ENCODE measurements at places on chromosomes 7 and 10. TPM values are rescaled to one million over a fixed set of nuclear protein-coding genes. Genes with fewer than 3 reads are reported as not detected.

Gene TBX20
- 0.69 TPM for total RNA-seq

DNA sequence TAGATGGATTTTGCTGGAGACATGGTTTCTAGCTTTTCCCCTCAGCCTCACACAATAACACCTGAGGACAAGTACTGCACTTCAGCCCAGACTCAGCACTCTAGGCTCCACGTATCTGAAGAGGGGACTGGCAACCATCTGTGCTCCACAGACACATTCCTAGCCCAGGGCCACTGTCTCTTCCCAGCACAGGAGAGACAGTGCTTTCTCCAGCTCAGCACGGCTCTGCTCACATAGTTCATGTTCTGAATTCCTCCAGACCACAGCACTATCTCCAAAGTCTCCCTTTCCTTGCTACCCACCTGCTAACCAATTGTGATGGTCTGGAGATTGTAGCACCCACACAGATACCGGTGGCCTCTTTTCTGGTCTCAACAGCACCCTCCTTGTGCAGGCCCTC is 114.5 kb downstream of the HTR7 start:
- no peaks in the 10 kb centered on the region for H3K4me1 ChIP-seq
- H3K4me3 ChIP-seq = no peak overlapping the region
- no peaks in the 10 kb centered on the region for H3K36me3 ChIP-seq
- H3K27me3 ChIP-seq = no peaks in the 10 kb centered on the region
- H3K27ac ChIP-seq = no peak overlapping the region

Gene DNAJC12
- 1.1 TPM for total RNA-seq

DNA sequence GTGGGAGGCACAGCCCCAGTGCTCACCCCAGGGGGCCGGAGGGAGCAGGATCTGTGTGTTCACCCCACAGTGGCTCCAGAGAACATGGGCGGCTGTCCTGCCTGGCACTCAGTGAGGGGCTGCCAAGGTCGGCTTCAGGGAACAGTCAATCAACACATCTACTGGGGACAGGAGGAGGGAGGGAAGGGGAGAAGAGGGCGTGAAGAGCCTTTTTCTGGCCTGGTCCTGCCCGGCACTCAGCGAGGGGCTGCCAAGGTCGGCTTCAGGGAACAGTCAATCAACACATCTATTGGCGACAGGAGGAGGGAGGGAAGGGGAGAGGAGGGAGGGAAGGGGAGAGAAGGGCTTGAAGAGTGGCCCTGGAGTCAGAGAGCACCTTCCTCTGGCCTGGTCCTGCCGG is 184.9 kb downstream of the ADARB2 start:
- H3K27ac ChIP-seq = no peak overlapping the region
- DNase-seq = no peak
- no peaks in the 10 kb centered on the region for H3K27me3 ChIP-seq

DNA sequence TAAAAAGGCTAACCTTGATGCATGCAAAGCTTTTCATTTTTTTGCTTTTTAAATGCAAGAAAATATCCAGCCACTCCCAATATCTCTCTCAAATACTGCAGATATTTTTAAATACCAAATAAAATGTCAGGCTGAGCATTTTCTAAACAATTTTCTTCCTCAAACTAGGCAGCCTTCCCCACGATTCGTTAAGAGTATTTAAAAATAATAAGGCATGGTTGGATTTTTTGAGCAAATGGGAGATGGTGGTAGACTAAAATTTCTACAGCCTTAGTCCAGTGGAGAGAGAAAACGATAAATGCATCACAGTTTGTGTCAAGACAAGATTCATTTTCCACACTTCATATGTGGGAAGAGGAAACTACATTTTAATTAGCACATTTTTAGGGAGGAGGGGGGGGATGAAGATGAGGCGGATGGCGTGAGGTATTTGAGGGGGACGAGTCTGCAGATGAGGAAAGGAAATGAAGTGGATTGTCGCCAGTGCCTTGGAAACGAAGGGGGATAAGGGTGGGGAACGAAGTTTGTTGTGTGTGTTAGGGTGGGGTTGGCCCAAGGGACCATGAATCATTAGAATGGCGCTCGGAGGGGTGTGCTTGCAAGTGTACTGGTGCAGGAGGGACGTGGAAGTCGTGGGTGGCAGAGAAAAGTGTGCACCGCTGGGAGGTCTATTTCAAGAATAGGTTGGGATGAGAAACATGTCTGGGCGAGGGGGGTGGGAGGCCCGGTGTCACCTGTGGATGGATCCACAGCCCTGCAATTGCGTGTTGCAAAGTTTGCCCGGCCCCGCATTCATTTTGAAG is 1.2 kb upstream of the ADD3 start:
- peaks cover 11% of the 10 kb centered on the region for H3K27me3 ChIP-seq
- peak overlapping the region; percentile 63 for H3K4me3 ChIP-seq
- H3K27ac ChIP-seq = peak overlapping the region; percentile 74
- H3K4me1 ChIP-seq = peaks cover 60% of the 10 kb centered on the region
- no peaks in the 10 kb centered on the region for H3K36me3 ChIP-seq

DNA sequence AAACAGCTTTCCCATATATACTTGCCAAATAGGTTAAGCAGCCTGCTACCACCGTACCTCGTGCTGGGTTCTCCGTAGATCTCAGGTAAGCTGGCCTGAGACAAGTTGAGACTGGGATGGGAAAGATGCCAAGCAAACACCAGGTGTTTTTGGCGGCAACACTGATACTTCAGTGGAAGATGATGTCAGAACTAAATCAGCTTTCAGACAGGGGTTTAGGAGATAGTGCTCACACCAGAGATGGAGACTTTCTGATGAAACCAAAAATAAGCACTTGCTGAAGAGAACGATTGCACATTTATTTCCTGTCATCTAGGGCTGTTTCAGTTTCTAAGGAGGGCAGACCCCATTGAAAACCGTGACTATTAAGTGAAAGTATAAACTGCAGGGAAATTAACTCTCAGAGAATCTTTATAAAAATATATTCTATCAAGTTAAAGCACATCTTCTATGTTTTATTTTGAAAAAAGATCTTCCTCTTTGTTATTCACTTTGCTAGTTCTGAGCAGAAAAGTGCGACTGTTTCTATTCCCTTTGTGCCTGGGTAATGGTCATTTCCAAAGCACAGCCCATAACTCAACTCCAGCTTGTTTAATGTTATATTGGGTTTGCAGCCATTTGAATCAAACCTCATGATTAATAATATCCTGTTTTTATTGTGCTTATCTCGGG is 149.9 kb downstream of the CPED1 start:
- H3K27me3 ChIP-seq = no peaks in the 10 kb centered on the region
- H3K36me3 ChIP-seq = no peaks in the 10 kb centered on the region
- no peak overlapping the region for H3K27ac ChIP-seq
- no peaks in the 10 kb centered on the region for H3K4me1 ChIP-seq

DNA sequence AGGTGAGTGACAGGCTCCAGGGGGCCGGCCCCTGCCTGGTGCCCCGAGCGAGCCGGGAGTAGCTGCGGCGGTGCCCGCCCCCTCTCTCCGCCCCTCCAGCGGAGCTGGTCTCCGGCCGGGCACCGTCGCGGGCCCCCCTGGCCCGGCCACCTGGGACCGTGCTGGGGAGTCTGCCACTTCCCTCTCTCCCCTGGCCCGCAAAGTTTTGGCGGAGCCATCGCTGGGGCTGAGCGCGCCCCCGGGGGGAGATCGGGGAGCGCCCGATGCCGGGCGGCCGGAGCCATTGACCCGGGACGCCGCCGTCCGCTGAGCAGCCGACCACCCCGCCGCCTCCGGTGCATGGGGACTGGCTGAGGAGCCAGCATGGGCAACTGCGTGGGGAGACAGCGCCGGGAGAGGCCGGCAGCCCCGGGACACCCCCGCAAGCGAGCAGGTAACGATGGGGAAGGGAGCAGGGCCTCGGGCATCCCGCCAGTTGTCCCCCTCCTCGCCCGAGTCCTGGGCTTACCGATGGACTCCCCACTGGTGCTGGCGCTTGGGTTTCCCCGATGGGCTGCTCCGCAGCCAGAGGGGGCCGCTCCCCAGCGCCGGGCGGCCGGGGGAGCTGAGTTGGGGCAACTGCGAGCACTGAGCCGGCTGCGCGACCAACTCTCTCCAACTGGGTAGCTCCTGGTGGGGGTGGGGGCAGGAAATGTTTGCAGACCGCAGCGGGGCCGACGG is at the start of gene UBTD1:
UBTD1 (plus strand) TSS at position 84 of the 720 bp plus-strand sequence; CDS start at position 364, 280 bp downstream.
- peak within 1 kb of the TSS; percentile 99 for H3K4me3 ChIP-seq
- no peaks in the 10 kb centered on the region for H3K36me3 ChIP-seq
- DNase-seq = peak; percentile 67
- H3K27ac ChIP-seq = peak within 1 kb of the TSS; percentile 97

Gene GPER1
- total RNA-seq = not detected

GRCh38 chr10:99742254-99742653 is 10.2 kb downstream of the CUTC start:
- peaks cover 76% of the 10 kb centered on the region for H3K36me3 ChIP-seq
- no peak overlapping the region for H3K4me3 ChIP-seq
- no peak for DNase-seq
- no peak overlapping the region for H3K27ac ChIP-seq
- H3K4me1 ChIP-seq = no peaks in the 10 kb centered on the region
- H3K27me3 ChIP-seq = no peaks in the 10 kb centered on the region

Gene DKK1
- not detected for total RNA-seq
